Activated CD4-positive, alpha-beta T cell treated with anti-CD3 and anti-CD28 coated beads, Interleukin-2, amount 50 U/mL, for 16 hours (primary cell): ENCODE measurements at places on chromosomes 16 and 17.

DNA sequence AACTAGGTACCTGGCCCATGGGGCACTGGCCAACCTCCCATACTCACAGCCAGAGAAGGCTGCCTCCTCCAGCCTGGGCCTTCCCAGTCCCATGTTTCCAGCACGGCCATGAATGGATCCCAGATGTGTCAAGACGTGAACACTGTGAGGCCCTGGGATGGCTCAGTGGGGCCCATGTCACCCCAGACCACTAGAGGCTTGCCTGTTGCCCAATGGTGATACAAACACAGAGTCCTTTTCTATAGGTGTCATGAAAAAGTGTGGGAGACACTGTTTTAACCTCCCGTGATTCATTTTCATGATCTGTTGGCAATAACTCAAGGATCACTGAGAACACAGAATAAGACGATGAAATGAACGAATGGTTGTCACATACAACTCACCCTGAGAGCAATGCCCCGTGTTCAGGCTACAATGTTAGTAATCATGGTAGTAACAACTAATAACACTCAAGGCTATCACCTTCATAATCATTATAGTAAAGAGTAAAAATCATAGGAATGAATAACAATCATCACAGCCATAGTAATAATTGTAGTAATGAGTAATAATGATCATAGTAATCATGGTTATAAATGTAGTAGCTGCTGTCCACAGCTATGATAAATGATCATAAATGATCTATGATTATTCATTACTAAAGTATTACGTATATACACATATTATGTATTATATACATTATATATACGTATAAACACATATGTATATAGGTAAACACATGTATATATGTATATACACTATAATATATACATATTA, 64.0 kb downstream of the DYNLRB2 start:
- DNase-seq, result peak; percentile 24

- DNase-seq, result no peak
Measured at GRCh38 chr16:56255904-56256303, 64.6 kb downstream of the GNAO1 start.

DNA sequence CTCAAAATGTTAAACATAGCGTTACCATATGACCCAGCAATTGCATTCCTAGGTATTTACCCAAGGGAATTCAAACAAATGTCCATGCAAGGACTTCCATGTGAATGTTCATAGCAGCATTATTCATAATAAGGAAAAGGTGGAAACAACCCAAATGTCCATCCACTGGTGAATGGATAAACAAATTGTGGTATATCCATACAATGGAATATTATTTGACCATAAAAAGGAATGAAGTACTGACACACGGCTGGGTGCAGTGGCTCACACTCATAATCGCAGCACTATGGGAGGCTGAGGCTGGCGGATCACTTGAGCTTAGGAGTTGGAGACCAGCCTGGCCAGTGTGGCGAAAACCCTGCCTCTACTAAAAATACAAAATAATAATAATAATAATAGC, 24.1 kb upstream of the GOSR2 start:
- no peak for DNase-seq

DNA sequence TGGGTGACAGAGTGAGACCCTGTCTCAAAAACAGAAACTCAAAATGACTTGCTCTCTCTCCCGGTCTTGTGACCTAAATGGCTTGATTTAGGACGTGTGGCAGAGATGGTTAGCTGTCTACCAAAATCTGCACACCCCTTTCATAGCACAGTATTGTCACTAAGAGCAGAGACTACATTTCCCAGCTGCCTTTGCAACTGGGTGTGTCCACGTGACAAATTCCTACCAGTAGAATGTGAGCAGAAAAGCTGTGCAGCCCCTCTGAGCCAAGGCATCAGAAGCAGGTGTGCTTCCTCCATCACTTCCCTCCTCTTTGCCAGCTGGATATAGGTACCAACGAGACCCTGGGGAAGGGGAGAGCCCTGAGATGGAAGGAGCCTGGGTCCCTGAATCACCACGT, 25.5 kb downstream of the GPR142 start:
- DNase-seq, result no peak

DNA sequence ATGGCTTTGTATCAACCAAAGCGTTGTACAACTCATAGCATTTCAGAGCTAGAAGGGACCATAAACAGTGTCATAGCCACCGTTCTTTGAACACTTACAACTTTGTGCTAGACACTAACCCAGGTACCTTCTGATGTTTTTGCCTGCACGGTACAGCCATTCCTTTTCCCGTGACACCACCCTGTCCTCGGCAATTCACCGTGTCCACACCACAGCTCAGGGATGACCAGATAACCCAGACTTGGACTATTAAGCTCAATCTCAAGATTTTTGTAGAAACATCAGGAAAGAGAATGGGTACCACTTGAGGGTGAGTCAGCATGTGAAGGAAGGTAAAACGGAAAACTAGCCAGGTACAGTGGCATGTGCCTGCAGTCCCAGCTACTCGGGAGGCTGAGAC, 9.8 kb upstream of the CBFB start:
- no peak for DNase-seq

DNA sequence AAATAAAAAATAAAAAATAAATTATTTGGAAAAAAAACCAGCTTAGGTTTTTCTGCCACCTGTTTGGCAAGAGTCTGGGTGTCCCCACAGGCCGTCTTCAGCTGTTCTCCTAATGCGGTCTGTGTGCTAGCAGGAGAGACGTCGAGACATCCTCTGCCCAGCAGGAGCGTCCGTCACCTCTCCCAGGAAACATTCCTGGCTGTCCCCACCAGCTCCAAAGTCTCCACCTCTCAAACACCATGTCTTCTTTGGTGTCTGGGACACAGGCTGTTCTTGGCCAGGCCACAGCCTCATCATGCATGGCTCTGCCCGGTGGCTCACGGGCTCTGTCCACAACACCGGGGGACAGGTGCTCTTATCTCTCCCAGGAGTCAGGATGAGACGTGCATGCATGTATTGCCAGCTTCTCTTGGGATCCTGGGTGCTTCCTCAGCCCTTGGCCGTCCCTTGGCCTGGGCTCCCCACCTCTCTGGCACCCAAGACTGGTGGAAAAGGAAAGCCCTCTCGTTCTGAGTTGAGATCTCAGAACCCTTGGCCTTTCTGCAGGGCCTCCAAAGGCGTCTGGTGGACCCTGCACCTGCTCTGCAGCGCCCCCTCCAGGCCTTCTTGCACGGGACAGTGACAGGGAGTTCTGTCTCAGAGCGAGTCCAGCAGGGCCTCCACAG, 84.9 kb upstream of the CBX4 start:
- peak; percentile 32 for DNase-seq

GRCh38 chr16:9297437-9298113, 206.1 kb downstream of the HAPSTR1 start:
- no peak for DNase-seq

- no peak for DNase-seq
Measured at GRCh38 chr16:65713181-65713808, 591.4 kb upstream of the CDH11 start.

GRCh38 chr16:66863707-66864106, 16.6 kb upstream of the PDP2 start:
- DNase-seq, result no peak

GRCh38 chr16:84065536-84066132, 23.0 kb upstream of the SLC38A8 start:
- DNase-seq, result peak; percentile 39

GRCh38 chr17:81066771-81067315, 31.9 kb downstream of the BAIAP2 start:
- no peak for DNase-seq

- no peak for DNase-seq
Measured at GRCh38 chr16:78749745-78750268, 650.4 kb downstream of the WWOX start.

DNA sequence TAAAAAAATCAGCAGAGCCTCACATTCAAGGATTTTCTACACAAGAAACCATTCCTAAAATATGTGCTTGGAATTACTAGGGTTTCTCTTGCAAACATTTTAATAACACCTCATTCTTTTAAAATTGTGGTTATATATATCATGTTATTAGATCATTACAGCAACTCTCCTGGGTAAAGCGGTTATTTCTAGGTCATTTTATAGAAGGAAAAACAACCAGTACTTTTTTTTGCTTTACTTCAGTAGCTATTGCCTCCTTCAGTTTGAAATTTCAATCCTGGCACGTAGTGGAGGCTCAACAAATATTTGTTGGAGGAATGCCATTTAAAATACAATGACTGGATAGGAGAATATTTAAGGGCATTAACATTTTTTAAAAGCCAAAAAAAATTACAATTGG, 220.6 kb downstream of the CDRT15L2 start:
- no peak for DNase-seq

GRCh38 chr17:49836111-49837030, 11.5 kb downstream of the TAC4 start:
- no peak for DNase-seq

DNA sequence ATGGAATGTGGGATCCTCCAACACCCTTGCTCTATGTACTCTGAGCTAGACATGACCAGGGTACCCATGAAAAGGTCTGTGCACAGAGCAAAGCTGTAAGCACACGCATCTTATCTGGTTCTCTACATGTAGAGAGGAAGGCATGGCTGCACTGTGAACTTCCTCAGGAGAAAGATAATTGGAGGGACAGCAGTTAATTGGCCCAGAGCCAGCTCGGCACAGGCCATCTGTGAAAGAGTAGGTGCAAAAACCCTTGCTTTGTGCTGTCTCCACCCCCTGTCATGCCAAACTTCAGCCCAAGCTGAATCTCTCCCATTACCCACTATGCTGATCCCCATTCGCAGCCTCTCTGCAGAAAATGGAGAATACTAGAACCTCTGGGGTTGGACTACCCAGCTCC, 241.0 kb downstream of the GRIN2A start:
- DNase-seq, result no peak

DNA sequence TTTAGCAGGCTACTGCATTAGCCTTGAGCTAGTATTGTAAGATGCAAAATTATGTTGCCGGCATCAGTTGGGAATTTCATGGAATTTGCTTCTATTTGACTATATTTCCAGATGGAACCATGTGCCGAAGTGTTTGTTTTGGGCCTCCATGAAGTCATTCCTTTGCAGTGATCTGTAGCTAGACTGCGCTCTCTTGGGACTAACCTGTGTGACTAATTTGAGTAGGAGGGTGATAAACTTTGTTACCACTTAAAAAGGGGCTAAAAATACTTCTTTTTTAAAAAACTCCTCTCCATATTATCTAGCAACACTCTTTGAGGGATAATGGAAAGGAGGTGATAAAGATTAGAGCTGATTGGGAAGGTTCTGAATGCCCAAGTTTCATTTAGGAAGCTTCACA, 166.8 kb upstream of the TBX2 start:
- DNase-seq, result no peak
